ENCODE measurements at places on chromosomes 3 and 15.

- no peak for DNase-seq
These were observed 139.0 kb downstream of the CHDH start for GRCh38 chr3:53707222-53707621.

DNA sequence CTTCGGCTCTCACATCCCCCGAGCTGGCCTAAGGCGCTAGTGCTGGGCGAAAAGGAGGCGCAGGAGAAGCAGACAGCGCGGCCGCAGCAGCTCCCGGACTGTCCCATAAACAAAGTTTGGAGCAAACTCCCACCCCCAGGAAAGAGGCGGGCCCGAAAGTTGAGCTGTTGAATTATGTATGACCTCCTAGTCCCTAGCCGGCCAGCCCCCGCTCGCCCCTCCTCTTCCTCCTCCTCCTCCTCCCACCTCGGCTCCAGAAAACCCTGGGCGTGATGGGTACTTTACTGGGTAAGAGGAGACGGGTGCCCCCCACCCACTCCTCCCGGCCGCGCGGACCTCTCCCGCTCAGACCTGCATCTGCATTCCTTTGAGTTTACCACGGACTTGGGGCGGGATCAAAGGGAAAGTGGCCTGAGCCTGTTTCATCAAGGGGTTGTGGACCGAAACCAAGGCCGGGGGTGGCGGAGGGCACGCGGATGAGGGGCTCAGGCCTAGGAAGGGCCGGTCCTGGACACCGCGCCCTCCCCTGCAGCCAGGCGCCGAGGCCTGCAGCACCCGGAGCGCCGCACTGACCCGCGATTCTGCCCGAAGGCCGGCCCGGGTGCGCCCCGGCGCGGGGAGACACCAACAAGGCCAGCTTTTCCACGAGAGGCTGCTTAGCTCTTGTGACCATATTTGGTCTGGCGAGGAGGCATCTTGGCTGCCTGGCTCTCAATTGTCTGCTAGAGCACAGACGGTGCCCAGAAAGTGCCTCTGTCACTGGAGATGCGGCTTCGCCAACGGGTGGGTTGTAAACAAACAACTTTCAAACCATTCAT is at the start of gene WWTR1:
Gene WWTR1, minus strand, starts transcription at position 100 of the 818 bp plus-strand sequence. CDS start 719 bp downstream, outside the sequence.
- DNase-seq = peak; percentile 91

- DNase-seq = no peak
These were observed 195.7 kb upstream of the KCNMB2 start for GRCh38 chr3:178340506-178340905.

DNA sequence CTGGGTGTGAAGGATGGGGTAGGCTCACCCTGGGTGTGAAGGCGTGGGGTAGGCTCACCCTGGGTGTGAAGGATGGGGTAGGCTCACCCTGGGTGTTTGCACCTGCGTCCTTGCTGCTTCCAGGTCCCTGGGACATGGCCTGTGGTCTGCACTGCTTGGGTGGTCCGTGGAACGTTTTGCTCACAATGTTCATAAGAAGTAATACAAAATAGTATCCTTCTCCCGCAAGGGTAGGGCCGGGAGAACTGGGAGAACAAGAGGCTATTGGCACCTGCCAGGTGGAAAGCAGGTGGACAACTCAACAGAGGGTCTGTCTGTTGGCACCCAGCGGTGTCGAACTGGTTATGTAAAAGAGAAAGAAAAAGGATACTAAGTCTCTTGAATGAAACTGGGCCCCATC is 17.0 kb upstream of the PCSK6 start:
- no peak for DNase-seq

GRCh38 chr3:60290122-60290492 is 961.1 kb downstream of the FHIT start:
- DNase-seq = no peak

GRCh38 chr3:49422379-49423248 is at the start of gene AMT:
Gene AMT, minus strand, starts transcription at chr3:49422473. Its CDS starts 23 bp downstream, at chr3:49422450.
- no peak for DNase-seq

DNA sequence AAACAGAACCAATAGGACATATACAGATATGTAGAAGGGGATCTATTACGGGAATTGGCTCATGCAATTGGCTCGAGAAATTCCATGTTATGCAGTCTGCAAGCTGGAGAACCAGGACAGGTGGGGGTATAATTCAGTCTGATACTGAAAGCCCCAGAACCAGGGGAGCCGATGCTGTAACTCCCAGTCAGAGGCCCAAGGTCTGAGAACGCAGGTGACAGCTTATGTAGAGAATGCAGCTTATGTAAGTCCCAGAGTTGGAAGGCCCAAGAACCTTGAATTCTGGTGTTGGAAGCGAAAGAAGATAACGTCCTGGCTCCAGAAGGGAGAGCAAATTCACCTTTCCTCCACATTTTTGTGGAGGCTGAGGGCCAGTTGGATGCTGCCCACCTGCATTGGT is 62.7 kb downstream of the CCNL1 start:
- no peak for DNase-seq

DNA sequence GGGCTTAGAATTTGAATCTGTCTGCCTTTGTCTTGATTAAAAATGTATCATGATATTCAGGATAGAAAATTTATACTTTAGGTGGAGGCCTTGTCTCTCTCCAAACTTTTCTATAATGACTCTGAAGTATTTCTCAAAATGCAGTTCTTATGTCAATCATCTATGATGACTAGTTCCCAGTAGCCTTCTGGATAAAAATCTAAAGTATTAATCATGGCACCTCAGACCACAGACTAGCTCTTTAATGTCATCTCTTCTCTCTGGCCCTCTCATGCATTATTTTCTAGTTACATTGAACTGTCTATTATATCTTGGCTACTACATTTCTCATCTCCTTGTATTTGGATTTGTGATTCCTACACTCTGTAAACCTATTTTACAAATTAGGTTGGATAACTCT is 96.9 kb downstream of the ZPLD1 start:
- no peak for DNase-seq

DNA sequence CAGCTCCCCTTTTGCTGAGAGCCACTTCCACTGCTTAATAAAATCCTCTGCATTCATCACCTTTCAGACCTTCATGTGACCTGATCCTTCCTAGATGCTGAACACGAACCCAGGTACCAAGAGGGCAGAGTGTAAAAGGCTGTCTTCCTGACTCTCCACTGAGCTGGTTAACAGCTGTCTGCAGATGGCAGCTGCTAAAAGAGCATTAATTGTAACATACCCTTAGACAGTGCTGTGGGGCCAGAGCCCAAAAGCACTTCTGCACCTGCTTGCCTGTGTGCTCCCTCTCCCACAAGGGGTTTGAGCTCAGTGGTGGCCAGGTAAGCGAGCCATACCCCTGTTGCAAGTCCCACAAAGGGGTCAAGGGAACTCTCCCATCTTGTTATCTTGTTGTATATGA is 187.3 kb downstream of the UBE2E2 start:
- DNase-seq = no peak

DNA sequence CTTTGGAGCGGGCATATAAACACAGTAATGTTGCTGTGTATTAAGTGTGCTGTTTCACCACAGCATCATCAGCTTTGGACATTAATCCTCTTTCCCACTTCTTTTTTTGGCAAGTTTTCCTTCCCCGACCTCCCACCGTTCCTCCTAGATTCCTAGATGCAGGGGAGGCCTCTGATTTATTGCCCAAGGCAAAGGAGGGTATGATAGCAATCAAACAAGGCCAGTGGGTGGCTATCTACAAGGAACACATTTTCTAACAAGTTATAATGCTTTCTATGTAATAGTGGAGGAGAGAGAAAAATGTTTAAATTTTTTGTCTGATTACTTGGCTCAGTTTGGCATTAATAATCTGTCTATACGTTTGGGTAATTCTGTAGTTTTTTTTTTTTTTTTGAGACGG is 38.1 kb downstream of the ATG7 start:
- DNase-seq = no peak

GRCh38 chr3:134666885-134667284 is 16.1 kb upstream of the KY start:
- no peak for DNase-seq

GRCh38 chr3:128385080-128385832 is 81.4 kb downstream of the DNAJB8 start:
- DNase-seq = peak; percentile 43

DNA sequence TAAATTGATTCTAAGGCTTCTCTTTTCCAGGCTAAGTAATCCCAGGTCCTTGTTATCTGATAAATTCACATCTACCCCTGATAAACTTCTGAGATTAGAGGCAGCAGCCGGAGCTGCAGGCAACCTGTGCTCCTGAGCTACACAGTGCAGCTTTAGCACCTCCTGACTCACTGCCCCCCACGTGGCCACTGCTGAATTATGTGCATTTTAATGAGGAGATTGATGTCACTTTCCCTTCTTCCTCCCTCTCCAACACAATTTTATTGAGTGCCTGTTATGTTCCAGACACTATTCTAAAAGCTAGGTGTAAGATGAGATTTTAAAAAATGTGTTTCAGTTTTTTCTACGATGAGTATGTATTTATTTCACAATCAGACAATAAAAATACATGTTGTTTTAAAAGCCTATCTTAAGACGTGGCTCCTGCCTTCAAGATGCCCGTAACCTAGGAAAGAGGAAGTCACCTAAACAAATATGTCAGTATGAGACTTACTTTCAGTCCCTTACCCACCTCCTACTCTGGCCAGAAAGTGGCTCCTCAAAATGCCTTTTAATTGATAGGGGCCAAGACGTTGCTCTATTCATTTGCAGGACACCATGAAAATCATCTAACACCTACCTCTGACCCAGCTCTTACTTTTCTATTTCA is 161.5 kb upstream of the PFN2 start:
- no peak for DNase-seq

DNA sequence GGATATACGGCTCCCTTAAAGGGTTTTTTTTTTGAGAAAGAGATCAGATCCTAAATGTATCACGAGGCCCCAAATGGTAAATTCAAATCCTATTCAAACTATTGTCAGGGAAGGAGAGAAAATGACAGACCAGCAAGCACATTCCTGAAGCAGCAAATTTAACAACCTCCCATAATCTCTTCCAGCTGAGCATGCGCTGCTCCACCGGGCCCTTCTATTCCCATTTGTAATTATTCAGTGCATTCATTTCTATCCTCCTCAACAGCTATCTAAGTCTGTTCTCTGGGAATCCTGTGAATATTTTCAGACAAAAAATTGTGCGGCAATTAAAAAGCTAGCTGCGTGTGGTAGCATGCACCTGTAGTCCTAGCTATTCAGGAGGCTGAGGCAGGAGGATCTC is 43.2 kb downstream of the MAGI1 start:
- no peak for DNase-seq

- no peak for DNase-seq
These were observed 176.9 kb upstream of the SOX2 start for GRCh38 chr3:181534781-181535221.

- no peak for DNase-seq
These were observed 69.5 kb upstream of the VGLL4 start for GRCh38 chr3:11713171-11713570.

- peak; percentile 52 for DNase-seq
These were observed at the start of gene PLXNB1 for GRCh38 chr3:48429960-48430707. Gene PLXNB1, minus strand, starts transcription at chr3:48430086. Its CDS starts 5,475 bp downstream, at chr3:48424611.

GRCh38 chr3:41075975-41076374 is 123.3 kb upstream of the CTNNB1 start:
- DNase-seq = no peak

GRCh38 chr15:101692801-101693598 is 31.3 kb downstream of the TARS3 start:
- no peak for DNase-seq

- no peak for DNase-seq
These were observed 1.1 kb upstream of the WDR82 start for GRCh38 chr3:52279596-52279995.

DNA sequence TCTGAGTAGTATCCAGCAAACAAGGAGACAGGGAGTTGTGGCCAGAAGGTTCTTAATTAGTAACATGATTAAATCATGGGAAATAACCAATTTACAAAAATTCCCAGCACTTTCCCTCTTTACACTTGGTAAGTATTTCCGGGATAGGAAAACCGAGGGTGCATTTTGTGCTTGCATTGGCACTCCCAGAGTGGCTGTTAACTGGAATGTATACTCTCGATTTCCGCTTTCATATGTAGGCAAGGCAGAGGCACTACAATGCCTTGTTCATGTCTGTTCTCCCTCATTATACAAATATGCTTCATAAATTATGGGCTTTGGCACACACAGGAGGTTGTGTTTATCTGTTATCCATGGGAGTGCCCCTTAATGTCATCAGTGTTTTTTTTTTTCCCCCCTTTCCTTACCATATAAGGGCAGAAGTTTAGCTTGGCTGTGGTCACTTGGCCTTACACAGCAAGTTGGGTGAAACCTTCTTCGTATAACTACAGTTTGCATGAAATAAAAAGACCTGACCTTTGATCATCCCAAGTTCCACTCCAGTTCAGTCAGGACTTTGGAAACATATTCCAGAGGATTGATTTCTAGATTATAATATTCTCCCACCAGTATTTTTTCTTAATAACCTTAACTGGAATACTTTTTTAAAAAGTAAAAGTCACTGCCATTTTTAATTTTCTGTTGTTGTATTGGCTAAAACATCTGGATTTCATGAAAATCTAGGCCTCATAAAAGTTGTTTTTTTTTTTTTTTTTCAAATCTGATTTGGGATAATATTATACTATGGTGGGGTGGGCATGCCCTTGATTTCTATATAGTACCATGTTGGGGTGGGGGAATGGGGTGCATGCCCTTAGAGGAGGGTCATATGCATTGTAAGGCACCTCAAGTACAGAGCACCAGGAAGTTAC is 8.9 kb downstream of the TPM1 start:
- DNase-seq = no peak

DNA sequence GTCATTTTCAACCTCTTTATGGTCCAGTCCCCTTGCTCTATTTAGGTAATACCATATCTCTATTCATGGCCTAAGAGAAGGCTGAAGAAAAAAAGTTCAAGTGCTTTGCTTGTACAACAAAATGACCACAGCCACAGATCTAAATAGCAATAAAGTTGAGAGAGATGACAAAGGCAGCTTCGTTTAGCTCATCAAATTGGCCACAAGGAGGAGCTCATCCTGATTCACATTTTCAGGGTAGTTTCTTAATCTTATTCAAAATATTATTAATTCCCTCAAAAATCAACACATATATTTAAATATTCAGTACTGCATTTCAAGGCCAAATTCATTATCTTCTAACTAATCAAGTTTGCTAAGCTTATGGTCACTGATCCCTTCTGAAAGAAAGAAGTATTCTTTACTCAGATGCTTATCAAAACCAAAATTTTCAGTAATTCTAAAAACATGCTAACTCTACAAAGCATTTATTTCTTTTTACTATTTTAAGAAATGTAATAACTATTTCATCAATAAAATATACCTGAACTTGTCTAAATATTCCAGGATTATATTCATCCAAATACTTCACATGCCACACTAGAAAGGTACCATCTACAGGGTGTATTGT is 85.5 kb downstream of the DMXL2 start:
- no peak for DNase-seq

GRCh38 chr15:82680200-82681102 is 29.2 kb downstream of the AP3B2 start:
- DNase-seq = no peak

DNA sequence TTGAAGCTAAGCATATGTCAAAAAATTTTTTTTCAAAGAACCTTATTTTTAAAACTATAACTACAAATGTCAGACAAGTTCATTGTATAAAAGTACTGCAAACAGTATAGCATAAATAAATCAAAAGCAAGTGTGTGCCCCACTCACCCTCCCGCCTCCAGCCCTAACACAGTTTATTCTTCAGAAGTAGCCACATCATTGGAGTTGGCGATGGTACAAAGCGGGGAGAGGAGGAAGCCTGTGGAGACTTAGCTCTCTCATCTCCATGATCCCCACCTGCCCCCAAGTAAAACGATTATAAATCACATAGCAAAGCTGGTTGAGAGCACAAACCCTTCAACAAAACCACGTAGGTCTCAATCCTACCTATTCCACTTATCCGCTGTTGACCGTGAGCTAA is 33.6 kb downstream of the FOXP1 start:
- no peak for DNase-seq

GRCh38 chr3:62632510-62633294 is 242.5 kb downstream of the CADPS start:
- no peak for DNase-seq
